CD4-positive, alpha-beta T cell treated with Interleukin-12 subunit alpha and Interleukin-12 subunit beta, for 1 hour (primary cell): ENCODE measurements at places on chromosomes 12 and 14.

- no peak for DNase-seq
Measured at GRCh38 chr12:109722022-109722720, 8.5 kb downstream of the FAM222A start.

GRCh38 chr12:84648425-84648824, 264.2 kb downstream of the SLC6A15 start:
- no peak for DNase-seq

- DNase-seq, result peak; percentile 72
Measured at GRCh38 chr12:79927772-79928474, 7.0 kb downstream of the PPP1R12A start.

DNA sequence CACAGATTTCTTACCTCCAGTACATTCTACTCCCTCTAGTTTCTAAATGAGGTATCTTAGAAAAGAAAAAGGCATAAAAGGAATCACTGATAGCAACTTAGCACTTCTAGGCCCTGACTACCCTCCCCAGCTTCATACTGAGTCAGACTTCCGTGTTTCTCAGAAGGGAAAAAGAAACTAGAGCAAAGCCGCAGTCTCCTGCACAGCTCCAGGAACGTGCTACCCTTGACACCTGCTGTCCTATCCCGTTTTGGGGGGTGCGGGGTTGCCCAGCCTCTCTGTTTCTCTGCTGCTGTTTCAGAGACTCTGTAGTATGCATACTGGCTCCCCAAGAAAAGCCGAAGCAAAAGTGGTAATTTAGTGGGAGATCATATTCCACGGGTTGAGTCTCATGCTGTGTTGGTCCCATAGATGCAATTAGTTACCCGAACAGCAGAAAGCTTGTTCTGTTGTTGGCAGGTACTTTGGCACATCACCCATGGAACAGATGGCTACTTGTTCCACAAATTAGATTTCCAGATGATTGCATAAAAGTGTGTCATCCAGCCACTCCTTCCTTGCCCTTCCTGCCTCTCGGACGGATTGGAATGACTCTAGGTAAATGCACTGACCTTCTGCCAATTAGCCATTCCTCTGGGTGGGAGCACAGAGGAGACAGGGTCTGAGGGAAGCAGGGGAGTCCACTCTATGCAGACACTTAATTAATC, 438.1 kb downstream of the FUT8 start:
- DNase-seq, result peak; percentile 73

GRCh38 chr12:131287938-131288764, 334.4 kb downstream of the ADGRD1 start:
- no peak for DNase-seq

GRCh38 chr12:115710104-115710564, 567.4 kb downstream of the MED13L start:
- DNase-seq, result no peak

DNA sequence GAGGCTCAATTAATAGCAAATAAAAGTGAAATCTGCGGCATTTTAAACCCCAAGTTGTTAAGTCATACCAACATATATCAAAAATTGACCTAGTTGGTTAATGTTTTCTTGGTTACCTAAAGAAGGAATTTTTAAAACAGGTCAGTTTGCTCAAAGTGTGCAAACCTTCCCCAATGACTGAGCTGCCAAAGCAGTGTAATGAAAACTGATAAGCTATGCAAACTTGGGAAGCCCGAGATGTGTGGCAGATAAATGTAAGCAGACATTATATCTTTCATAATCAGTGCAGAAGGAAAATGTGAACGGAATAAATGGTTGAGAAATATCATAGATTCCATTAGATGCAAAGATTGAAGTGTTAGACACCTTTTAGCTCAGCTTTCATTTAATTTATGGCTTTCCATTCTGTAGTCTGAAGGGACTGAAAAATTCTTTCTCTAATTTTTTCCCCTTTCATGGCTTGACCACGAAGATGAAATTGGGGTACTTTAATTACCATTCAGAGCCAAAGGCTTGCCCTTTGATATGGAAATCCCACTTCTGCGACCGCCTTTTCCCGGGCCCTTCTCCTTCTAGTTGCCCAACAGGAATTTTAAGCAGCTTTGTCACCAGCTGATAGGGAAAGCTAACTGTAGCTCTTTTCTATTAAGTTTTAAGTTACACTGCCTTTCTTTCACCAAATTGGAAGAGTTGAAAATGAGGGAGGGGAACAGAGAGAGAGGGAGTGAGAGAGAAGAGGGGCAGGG, 306.6 kb upstream of the SOX5 start:
- DNase-seq, result no peak

- DNase-seq, result no peak
Measured at GRCh38 chr14:79278798-79279644, 932.3 kb downstream of the DIO2 start.

DNA sequence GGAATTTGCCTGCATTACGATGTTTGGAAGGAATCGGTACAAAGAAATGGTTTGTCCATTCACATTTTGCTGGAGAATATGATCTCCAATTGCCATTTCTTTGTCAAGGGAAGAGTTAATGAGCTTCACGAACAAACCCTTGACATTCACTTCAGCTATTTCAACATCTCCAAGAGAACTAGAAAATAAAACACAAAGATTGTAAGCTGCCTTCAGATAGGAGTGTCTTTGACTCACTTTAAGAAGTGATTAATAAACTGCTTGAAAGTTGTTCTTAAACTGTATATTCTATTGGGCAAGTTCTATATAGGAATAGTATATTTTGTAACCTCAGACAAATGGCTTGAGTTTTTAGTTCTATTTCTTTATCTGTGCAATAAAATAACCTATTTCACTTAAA, 26.3 kb downstream of the LMNTD1 start:
- no peak for DNase-seq
